ENCODE measurements at places on chromosomes 16 and 17.

DNA sequence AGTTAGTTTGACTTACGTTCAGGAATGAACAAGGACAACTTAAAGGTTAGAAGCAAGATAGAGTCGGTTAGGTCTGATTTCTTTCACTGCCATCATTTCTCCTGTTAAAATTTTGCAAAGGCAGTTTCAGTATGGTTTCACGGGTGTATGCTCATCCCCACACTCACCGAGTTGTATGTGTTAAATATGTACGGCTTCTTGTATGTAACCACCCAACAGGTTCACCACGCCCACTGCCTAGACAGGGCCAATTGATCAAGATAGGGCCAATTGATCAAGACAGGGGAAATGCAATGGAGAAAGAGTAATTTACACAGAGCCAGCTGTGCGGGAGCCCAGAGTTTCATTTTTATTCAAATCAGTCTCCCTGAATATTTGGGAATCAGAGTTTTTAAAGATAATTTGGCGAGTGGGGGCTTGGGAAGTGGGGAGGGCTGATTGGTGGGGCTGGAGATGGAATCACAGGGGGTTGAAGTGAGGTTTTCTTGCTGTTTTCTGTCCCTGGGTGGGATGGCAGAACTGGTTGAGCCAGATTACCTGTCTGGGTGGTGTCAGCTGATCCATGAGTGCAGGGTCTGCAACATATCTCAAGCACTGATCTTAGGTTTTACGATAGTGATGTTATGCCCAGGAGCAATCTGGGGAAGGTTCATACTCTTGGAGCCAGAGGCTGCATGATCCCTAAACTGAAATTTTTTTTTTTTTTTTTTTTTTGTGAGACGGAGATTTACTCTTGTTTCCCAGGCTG lies 62.4 kb upstream of the PLCG2 start:
- no peaks in the 10 kb centered on the region for H3K36me3 ChIP-seq
- no peak overlapping the region for H3K4me3 ChIP-seq
- H3K4me1 ChIP-seq: peaks cover 23% of the 10 kb centered on the region
- no peak overlapping the region for H3K27ac ChIP-seq
- DNase-seq: no peak

DNA sequence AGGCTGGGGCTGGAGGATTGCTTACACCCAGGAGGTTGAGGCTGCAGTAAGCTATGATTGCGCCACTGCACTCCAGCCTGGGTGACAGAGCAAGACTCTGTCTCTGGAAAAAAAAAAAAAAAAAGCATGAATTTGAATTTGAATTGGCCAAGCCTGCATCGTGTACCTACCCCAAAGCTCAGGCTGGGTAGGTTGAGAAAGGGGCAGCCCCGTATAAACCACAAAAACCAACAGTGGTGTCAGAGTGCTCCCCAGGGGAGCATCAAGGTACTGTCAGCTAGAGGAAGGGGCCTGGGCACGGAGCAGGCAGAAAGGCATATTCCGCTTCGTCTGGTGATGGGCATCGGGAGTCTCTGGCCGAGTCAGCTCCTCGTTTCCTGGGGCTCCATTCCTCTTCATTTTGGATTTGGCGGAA lies 40.9 kb downstream of the RAP1GAP2 start:
- no peaks in the 10 kb centered on the region for H3K4me1 ChIP-seq
- H3K27me3 ChIP-seq: no peaks in the 10 kb centered on the region
- DNase-seq: no peak

GRCh38 chr17:59328601-59329000 lies 2.9 kb upstream of the YPEL2 start:
- H3K27me3 ChIP-seq: no peaks in the 10 kb centered on the region
- no peak for DNase-seq
- H3K27ac ChIP-seq: no peak overlapping the region
- no peak overlapping the region for H3K4me3 ChIP-seq
- peaks cover 38% of the 10 kb centered on the region for H3K4me1 ChIP-seq

- H3K36me3 ChIP-seq: no peaks in the 10 kb centered on the region
- no peak overlapping the region for H3K4me3 ChIP-seq
- no peak overlapping the region for H3K27ac ChIP-seq
Measured at GRCh38 chr16:62926121-62926801, 890.0 kb upstream of the CDH8 start.

DNA sequence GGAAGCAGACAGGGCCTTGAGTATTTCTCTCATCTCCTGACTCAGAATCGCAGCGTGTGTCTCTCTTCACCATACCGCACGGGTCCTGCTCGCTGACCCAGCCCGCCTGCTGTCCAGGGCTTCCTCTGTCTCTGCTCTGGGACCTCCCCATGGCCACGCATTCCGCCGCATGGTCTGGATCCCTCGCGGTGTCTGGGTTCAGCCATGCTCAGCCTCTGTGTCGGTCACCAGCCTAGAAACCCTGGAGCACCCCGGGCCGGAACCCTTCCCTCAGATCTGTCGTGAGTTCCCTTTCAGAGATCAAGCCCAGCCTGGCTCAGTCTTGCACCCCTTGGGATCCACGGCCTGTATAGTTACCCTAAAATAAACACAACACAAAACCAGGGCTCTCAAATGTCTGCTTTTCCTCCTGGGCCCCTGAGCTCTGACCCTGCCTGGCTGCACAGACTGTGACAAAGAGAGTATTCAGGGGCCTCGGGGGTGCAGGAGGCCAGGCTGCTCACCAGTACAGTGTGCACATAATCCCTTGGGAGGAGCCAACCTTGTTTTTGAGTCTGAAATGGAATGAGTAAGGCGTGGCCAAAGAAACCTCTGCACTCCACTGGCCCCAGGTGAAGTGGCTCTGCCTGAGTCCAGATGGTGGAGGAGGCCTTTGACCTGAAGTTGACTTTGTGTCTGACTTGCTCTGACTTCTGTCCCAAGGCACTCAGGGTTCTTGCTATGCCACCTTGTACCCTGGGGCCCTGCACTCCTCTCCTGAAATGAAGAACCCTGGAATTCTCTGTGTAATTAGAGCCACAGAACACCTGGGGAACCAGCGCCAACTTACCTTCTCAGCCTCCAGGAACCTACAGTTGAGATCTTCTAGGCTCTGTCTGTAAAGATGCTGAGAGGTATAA lies 5.8 kb upstream of the SPIRE2 start:
- H3K27ac ChIP-seq: no peak overlapping the region
- H3K36me3 ChIP-seq: no peaks in the 10 kb centered on the region
- no peaks in the 10 kb centered on the region for H3K27me3 ChIP-seq
- no peak overlapping the region for H3K4me3 ChIP-seq
- H3K4me1 ChIP-seq: peaks cover 20% of the 10 kb centered on the region
- no peak for DNase-seq

Measured in lower lobe of right lung (tissue), 2 donors.